ENCODE measurements at places on chromosomes 6 and 20.

DNA sequence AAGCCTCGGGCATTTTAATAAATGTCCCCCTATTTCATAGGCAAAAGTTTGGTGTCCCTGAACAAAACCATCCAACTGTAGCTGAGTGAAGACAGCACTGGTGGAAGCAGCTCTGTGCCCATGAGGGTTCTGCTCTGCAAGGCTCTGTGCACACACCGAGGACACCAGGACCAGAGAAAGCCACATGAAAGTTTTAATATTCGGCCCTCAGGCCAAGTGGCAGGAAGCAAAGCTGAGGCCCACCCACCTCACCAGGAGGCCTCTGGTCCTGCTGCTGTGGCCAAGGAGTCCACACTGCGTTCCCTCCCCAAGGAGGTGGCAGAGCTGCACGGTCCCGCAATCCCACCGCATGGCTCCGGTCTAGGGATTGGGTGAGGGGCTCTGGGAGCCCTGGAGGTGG is 62.6 kb upstream of the RPS6KA2 start:
- no peak for DNase-seq

DNA sequence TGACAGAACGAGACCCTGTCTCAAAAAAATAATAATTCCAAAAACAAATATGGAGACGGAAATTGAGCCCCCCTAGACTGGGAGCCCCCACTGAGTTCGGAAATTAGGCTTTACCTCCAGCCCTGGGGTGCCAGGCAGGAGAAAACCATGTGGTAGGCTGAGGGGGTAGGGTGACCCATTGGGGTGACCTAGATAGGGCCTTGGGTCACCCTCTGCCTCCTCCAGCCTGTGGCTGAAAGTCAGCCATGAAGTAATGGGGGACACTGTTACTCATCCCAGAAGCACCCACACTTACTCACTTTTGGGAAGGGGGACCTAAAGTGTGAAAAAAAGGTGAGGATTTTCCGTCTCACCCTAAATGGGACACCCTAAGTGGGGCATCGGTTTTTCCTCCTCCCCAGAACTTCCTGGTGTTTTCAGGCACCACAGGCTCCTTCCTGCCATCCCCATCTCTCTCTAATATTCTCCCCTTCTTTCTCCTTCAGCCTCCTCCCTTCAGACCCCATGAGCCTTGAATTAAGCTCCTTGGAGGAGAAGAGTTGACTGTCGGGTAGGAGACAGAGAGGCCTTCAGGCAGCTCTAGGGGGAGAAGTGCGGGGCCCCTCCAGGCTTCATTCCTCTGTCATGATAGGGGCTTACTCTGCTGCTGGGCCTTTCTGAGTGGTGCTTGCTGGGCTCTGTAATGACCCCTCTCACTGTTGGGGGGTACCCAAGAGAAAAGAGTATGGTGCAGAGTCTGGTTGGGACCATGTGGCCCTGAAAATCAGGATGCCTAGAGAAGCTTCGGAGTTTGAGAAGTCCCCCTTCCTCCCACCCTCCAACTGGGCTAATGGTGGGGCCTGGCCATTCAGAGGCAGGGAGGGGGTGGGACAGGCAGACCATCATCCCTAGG is 2.4 kb downstream of the LTB start:
- no peak for DNase-seq

DNA sequence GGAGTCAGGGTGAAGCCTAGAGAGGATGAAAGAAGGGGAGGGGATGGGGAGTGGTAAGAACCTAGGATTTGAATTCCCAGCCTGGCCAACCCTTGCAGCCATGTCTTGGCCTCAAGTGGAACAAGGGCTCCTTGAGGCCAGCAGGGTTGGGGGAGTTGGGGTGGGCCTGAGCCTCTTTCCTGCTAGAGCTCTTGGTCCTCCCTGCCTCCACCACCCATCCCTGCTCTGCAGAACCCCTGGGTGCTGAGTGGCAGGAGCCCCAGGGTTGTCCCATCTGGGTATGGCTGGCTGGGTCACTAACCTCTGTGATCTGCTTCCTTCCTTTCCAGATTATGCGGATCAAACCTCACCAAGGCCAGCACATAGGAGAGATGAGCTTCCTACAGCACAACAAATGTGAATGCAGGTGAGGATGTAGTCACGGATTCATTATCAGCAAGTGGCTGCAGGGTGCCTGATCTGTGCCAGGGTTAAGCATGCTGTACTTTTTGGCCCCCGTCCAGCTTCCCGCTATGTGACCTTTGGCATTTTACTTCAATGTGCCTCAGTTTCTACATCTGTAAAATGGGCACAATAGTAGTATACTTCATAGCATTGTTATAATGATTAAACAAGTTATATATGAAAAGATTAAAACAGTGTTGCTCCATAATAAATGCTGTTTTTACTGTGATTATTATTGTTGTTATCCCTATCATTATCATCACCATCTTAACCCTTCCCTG is 8.3 kb downstream of the VEGFA start:
- no peak for DNase-seq

- peak; percentile 28 for DNase-seq
These were observed 21.3 kb downstream of the SNAP25 start for GRCh38 chr20:10239954-10240353.

DNA sequence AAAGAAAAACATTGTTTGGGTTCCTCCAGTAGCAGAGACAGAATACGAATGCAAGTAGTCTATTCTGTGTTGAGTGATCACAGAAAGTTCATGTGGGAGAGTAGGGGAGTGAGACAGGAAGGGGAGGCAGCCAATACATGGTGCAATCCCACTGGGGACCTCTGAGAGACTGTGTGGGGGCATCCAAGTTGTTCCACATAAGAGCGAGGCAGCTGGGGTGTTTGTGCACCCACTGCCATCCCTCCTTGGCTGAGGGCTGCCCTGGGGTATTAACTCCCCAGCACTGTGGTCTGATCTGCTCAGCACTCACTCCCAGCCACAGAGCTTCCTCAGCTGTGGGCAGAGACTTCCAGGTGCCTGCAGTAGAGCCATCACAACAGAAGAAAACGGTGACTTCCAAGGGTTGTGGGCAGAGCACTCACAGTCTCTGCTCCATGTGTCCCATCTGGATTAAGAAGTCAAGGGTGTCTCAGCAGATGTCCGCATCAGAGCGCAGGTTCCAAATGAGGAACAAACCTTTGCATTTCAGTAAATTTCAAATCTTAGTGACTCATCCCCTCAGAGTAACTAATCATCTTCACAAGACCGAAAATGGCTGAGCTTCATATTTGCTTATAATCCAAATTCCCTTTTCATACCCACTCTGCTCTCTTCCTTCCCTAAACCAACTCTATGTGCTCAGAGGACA is 101.9 kb upstream of the NAA20 start:
- DNase-seq = peak; percentile 41

- no peak for DNase-seq
These were observed 42.5 kb downstream of the SLC2A12 start for GRCh38 chr6:134009876-134010275.

Data from fibroblast of mammary gland (primary cell).